AG04450 (cell line): ENCODE measurements at places on chromosomes 5 and 9. TPM values are rescaled to one million over a fixed set of nuclear protein-coding genes. Genes with fewer than 3 reads are reported as not detected.

DNA sequence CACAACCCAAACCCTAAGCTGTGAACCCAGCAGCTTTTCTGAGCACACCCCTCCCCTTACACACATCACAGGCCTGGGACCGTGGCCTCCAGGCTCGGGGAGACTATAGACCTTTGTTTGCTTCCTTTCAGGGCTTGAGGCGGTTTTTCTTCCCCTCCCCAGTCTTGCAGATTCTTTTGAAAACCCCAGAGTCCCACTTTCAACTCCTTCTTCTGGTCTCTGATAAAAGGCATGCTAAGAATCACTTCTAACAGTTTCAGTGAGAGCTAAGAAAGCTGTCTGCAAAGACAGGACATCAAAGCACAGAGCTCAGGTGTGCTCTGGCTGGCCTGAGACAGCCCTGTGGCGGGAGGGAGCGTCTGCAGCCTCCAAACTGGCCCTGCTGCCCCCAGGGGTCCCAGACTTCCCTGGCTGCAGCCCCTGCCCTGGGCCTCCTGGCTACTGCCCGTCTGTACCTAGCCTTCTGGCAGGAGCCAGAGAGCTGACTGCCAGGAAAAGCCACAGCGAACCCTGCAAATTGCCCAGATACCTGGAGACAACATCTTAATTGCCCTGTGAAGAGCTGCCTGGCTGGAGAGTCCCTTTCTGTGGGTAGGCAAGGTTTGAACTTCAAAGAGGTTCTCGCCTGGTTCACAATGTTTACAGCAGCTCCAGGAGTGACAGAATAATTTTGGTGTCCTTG lies 138.9 kb downstream of the GADD45G start:
- no peak for DNase-seq

DNA sequence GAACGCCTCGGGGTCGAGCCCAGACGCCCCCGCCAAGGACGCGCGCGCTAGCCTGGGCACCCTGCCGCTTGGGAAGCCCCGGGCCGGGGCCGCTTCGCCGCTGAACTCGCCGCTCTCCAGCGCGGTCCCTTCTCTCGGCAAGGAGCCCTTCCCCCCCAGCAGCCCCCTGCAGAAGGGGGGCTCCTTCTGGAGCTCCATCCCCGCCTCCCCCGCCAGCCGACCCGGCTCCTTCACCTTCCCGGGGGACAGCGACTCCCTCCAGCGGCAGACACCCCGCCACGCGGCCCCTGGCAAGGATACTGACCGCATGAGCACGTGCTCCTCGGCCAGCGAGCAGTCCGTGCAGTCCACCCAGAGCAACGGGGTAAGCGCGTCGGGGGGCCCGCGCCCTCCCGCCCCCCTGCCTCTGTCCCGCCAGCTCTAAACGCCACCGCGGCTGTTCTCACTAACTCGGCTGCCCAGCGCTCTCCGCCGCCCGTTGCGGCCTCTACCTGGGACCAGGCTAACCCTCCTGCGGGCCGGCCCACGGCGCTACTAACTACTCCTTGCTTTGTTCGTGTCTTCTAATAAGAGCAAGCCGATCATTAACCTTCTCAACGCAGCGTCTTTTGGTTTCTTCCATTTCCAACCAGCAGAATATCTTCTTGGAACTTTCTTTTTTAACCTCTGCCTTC lies 93.6 kb upstream of the OTULINL start:
- DNase-seq: no peak

GRCh38 chr9:97511655-97512427 lies 10.4 kb downstream of the TMOD1 start:
- no peak for DNase-seq

DNA sequence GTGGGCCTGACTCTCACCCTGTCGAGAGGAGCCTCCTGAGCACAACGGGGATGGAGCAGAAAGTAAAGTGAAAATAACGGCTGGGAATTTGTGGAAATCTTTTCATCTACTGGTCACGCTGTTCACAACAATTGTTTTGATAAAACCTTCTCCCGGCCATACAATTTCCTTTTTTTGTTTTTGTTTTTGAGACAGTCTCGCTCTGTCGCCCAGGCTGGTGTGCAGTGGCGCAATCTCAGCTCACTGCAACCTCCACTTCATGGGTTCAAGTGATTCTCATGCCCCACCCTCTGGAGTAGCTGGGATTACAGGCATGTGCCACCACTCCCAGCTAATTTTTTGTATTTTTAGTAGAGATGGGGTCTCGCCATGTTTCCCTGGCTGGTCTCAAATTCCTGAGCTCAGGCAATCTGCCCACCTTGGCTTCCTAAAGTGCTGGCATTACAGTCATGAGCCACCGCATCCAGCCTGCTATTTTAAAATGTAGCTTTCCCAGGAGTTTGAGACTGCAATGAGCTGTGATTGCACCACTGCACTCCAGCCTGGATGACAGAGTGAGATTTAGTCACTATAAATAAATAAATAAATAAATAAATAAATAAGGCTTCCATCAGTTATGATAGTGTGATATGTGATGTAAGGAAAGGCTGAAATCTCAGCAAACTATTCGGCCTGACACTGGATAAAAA lies 73.5 kb upstream of the PTGER4 start:
- DNase-seq: no peak

DNA sequence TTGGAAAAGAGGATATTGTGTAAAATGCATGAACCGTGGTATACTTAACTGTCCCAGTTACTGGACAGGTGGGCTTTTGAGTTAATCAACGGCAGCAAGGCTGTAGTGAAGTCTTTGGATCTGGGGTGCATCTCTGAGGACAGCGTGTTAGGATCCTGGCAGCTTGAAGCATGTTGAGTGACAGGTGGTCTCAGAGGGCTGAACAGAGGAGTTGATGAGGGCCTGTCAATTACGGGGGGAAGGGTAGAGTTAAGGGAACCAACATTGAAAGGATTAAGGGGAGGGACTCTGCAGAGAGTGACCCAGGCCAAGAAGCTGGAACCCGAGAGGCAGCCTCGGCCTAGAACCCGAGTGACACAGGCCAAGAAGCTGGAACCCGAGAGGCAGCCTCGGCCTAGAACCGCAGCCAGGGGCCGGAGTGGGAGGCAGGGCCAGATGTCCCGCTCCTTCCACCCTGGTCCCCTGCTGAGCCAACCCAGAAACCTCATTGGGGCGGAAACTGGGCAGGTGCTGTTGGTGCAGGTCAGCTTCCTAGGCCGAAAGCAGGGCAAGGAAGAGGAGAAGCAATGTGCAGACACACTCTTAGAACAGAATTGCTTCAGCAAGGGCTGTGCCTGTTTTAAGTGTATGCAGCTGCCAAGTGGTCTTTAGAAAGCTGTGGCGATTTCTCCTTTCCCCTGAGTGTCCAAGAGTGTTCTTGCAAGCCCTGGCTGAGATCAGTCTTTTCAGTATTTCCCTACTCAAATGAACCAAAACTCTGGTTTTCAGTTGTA lies 62.0 kb downstream of the ANKRD33B start:
- no peak for DNase-seq

- DNase-seq: no peak
Observed at GRCh38 chr5:109953761-109954160, 264.0 kb downstream of the MAN2A1 start.

- DNase-seq: no peak
Observed at GRCh38 chr9:37293664-37294524, 128.6 kb upstream of the GRHPR start.

DNA sequence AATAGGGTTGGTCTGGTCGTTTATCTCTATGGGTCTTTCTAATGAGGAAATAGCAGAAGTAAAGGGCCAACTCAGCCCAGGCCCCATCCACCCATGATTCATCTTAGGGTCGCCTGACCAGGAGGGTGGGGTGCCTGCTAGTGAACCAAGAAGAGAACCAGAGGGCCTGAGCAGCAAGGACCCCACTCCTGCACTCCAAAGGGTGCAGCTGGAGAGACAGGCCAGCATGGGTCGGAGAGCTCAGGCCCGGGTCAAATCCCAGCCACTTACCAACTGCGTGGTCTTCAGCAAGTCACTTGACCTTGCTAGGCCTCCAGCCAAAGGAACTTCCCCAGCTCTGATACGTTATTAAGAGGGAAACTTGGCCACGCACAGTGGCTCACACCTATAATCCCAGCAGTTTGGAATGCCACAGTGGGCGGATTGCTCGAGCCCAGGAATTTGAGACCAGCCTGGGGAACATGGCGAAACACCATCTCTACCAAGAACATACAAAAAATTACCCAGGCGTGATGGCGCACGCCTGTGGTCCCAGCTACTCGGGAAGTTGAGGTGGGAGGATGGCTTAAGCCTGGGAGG lies 4.3 kb downstream of the BBLN start:
- DNase-seq: no peak

GZMA gene
- polyA plus RNA-seq: not detected in 2 replicates

SCGB3A2 gene
- not detected in 2 replicates for polyA plus RNA-seq

LRRTM2 gene
- polyA plus RNA-seq: 1.9 and 2.6 TPM in 2 replicates
